ENCODE measurements at places on chromosomes 6 and 20.

DNA sequence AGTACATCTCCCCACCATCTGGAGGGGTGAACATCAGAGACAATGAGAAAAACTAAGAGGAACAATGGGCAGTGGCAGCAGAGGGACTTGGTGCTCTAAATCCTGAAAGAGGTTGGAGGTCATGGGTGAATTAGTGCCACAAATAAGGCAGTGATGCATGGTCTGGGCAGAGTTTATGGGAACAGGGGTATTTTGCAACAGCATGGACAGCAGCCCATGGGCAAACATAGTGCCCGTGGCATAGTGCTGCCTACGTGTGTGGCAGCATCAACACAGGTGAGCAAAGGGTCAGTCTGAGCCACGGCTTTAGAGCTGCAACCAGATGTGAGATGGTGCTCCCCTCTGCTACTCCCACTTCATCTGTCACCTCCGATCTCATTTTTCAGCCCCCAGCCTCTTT lies 459.1 kb upstream of the CITED2 start:
- no peak for DNase-seq

DNA sequence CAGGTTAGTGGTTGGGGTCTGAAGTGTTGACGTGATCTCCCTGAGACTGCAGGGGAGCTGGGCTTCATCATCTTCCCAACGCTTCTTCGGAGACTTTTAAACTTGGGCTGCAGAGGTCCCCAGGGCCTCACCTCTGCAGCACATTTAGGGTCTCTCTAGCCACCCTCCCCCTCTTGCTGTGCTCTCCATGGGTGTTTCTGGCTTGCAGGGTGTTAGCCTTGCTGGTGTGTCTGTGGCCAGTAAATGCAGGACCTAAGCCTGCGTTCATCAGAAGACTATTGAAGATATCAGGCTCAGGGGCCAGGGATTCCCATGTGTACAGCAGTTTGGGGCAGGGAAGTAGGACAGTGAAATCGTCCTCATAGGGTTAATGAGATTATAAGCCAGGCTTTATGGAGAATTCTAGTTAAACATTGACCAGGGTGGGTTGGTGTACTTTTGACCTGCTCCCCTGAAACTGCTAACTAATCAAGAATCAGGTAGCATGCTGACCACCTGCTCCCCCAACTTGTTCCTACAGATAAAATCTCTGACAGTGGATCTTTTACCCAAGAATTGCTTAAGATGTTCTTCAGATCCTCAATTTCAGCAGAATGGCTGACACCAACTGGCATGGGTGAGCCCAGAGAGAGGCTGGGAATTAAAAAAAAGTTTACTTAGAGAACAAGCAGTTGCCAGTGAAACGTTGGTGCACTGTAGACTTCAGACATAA lies 3.8 kb upstream of the DDO start:
- no peak for DNase-seq

GRCh38 chr6:28399350-28400121 lies at the start of gene ZSCAN12:
TSS of gene ZSCAN12 (minus strand) at chr6:28399747. CDS start at chr6:28398405, 1,342 bp downstream.
- DNase-seq, result peak; percentile 87

DNA sequence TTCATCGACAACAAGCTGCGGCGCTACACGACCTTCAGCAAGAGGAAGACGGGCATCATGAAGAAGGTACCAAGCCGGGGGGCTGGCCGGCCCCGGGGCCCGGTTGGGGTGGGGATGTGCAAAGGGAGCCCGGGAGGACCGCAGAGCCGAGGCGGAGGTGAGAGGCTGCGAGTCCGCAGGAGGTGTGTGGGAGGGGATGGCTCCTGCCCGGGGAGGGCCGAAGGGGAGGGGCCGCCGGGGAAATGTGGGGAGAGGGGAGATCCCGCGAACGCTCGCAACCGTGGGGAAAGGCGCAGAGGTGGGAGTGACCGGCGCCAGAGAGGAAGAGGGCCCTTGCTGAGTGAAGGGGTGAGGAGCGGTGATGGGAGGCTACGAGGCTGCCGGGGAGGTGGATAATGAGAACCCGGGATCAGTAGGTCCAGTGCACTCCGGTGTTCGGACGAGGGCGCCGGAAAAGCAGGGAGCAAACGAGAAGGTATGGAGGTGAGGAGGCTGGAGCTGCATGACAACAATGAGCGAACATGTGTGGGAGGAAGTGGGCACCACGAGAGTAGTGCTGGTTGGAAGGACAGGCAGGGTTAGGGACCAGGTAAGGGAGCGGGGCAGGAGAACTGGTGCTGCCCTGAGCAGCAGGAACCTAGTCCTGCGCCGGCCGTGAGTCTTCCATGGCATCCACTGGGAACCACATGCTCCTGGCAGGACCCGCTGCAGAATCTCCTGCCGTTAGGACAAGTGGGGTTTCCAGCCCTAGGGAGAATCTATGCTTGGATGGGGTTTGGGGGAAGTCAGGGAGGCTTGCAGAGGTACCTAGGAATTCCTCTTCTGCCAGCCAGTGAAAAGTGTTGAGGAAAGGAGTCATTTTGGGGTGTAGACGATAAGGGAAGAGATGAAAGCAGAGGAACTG lies 1.3 kb downstream of the SRF start:
- peak; percentile 55 for DNase-seq

DNA sequence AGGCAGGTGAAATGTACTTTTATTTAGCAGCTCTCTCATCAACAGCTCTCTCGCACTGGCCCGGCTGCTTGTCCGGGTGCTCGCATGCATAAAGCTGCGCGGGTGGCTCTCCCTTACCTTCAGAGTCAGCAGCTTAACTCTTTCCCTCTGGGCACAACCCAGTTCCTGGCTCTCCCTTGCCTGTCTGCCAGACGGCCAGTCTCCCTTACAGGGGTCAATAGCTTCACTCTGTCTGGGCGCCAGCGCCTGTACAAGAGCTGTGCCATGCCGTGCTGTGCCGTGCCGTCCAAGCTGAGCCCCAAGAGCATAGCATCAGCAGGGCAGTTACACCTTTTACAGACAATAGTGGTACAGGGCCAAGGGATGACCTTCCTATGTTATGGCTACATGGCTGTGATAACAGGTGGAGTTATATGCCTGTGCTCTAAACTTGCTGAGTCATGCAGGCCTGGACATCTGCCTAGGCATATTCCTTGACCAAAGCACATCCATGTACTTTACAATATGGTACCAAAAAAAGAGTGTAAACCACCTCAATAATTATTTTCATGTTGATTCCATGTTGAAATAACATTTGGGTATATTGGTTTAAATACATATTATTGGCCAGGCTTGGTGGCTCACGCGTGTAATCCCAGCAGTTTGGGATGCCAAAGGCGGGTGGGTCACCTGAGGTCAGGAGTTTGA lies 47.9 kb downstream of the BLTP3A start:
- DNase-seq, result no peak

DNA sequence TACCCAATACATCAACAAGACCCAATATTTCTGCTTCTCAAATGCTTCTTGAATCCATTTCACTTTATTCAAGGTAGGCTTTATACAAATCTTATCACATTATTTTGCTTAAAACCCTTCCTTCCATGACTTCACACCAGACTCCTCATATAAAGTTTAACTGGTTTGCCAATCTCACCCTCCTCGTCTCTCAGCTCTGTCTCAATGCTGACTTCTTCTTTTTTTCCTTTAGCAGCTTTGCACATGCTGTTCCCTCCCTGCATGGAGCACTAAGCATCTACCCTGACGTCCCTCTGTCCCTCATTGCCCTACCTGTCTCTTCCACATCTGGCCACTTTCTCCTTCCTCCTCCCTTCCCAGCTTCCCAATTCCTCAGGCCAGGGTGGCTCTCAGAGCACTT lies 31.4 kb downstream of the KCNK17 start:
- no peak for DNase-seq

GRCh38 chr6:100217225-100218012 lies 223.4 kb upstream of the MCHR2 start:
- no peak for DNase-seq

DNA sequence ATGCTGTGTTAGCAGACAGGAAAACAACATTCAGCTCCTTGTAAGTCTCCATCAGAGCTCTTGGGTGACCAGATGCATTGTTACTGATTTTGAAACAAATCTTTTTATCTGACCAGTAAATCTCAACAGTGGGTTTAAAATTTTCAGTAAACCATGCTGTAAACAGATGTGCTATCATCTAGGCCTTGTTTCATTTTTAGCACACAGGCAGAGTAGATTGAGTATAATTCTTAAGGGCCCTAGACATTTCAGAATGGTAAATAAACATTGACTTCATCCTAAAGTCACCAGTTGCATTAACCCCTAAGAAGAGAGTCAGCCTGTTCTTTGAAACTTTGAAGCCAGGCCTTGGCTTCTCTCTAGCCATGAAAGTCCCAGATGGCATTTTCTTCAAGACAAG lies 237.2 kb upstream of the BMP2 start:
- no peak for DNase-seq

DNA sequence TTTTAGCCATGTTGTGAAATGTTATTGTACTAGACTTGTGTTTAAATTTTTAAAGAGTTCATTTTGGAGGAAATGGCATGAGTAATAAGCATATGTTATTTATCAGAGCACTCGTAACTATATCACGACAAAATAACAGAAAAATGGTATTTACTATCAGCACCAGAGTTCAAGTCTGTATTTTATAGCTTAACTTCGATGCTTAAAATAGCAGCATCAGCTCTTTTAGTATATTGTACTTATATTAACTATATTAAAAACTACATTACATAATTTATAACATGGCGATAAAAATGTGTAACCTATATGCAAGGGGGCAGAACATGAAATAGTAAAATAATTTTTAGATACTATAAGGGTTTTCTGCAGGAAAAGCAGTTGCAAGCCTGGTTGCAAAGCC lies 52.9 kb downstream of the ABRACL start:
- no peak for DNase-seq

GRCh38 chr20:25145131-25145530 lies 50.4 kb upstream of the ENTPD6 start:
- DNase-seq, result no peak

DNA sequence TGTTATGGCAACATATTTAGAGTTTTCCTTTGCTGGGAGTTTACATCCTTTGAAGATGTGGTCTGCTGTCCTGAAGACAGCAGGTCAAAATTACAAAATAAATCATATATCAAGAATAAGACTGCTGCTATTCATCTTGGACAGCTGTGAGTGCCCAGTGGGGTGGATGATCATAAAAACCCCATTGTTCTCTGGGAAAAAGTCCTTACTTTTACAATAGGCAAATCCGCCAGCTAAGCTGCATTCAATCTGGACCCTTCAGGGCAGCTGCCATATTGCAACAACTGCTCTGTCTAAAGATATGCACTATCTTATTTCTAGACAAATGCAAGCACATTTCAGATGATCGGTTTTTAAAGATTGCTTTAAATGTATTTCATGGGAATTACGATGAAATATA lies 19.4 kb downstream of the CASS4 start:
- no peak for DNase-seq

- no peak for DNase-seq
These were observed 67.3 kb upstream of the E2F3 start for GRCh38 chr6:20334334-20334733.

DNA sequence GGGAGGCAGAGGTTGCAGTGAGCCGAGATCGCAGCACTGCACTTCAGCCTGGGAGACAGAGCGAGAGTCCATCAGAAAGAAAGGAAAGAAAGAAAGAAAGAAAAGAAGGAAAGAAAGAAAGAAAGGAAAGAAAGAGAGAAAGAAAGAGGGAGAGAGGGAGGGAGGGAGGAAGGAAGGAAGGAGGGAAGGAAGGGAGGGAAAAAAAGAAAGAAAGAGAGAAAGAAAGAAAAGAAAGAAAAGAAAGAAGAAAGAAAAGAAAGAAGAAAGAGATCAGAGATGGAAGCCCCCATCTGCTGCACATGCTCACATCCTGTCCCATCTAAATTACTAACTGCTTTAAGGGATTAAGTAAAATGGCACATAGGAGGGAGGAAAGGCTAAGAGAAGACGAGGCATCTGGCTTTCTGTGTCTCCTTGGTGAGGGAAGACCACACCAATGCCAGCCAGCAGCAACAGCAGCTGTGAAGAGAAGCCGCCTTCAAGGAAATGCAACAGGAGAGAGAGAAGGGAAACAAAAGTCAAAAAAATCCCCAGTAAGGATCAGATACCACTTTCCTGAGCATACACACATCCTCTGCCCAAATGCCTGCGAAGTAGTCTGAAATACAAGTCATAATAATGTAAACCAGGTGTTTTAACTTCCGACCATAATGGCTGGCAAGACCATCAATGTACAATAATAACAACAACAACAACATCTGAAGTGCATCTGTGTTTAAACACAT lies 300.2 kb upstream of the JARID2 start:
- no peak for DNase-seq

DNA sequence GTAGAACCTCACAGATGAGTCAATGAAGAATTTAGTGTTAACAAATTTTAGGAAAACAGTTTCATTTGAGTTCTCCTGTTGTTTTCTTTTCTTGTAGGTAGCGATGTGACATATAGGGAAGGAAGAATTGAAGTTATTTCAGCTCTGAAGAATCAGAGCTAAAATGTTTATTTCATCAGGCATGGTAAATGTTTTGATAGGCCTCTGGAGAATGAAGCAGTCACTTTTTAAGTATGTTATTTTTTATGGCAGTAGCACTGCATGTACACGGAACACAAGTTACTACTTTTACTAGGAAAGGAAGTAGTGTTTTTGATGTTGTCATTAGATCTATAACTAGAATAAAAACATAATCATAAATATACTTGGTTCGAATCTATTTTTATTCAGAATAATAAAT lies 1357.3 kb upstream of the CITED2 start:
- DNase-seq, result no peak

DNA sequence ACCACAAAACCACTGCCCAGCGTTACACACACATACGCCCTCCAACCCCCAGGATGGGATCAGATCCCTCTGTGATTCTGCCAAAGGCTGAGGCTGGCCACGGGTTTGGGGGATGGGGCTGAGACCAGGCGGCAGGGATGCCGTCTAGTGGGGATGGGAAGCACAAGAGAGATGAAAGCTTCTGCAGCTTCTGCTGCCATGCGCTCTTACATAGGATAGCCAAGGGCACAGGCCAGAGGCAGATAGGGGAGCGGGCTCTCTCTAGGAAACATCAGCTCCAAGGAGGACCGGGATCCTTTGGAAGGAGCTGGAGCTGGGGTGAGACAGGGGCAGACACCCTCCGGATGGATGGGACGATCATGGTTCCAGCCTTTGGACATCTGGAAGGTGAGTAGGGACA lies 18.7 kb upstream of the RIN2 start:
- no peak for DNase-seq

DNA sequence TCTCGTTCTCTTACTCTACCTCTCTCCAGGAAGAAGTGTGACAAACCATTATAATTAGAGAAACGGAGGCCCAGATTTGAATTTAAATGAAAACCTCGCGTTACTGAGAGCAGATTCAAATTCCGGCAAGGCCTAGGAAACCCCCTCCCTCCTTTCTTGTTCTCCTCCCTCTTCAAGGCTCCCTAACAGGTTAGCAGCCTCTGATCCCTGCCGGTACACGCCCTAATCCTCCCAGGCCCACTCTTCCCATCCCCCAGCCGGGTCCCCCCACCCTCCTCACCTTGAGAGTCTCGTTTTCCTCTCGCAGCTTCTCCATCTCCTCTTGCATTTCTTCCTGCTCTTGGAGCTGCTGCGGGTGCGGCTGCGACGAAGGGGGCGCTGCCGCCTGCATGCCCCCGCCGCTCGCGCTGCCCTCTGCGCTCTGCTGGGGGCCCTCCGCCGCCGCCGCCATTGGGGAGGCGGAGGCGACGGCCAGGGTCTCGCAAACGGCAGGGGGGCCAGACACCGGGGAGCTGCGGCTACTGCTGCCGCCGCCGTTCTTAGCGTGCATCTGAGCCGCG lies 3.8 kb downstream of the MTCL3 start:
- DNase-seq, result no peak

All from CMK (cell line).